Activated CD4-positive, alpha-beta T cell treated with anti-CD3 and anti-CD28 coated beads for 36 hours (primary cell): ENCODE measurements at places on chromosomes 6 and 20. TPM values are rescaled to one million over a fixed set of nuclear protein-coding genes. Genes with fewer than 3 reads are reported as not detected.

DNA sequence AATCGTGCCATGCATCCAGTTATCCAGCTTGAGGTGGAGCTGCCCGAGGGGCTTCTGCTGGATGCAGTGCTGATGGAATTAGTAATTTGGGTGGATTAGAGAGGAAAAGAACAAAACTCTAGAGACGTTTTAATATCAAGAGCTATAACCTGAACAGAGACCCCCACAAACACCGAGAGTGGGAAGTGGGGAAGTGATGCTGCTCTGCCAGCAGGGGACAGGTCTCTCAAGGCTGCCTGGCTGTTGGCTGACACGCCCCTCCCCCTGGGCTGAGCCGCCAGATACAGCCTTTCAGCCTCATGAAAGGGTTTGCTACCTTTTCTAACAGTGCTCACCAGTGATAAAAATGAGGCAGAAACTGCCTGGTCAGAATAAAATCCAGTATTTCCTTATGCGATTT, 9.6 kb downstream of the LEMD2 start:
- H3K27me3 ChIP-seq: no peaks in the 10 kb centered on the region
- peaks cover 55% of the 10 kb centered on the region for H3K36me3 ChIP-seq
- no peak overlapping the region for H3K27ac ChIP-seq
- no peak for DNase-seq

GRCh38 chr20:8305449-8305978, 173.4 kb downstream of the PLCB1 start:
- no peak overlapping the region for H3K4me3 ChIP-seq
- H3K36me3 ChIP-seq: no peaks in the 10 kb centered on the region
- peaks cover 2% of the 10 kb centered on the region for H3K27me3 ChIP-seq
- no peak overlapping the region for H3K27ac ChIP-seq
- peak; percentile 85 for DNase-seq

DNA sequence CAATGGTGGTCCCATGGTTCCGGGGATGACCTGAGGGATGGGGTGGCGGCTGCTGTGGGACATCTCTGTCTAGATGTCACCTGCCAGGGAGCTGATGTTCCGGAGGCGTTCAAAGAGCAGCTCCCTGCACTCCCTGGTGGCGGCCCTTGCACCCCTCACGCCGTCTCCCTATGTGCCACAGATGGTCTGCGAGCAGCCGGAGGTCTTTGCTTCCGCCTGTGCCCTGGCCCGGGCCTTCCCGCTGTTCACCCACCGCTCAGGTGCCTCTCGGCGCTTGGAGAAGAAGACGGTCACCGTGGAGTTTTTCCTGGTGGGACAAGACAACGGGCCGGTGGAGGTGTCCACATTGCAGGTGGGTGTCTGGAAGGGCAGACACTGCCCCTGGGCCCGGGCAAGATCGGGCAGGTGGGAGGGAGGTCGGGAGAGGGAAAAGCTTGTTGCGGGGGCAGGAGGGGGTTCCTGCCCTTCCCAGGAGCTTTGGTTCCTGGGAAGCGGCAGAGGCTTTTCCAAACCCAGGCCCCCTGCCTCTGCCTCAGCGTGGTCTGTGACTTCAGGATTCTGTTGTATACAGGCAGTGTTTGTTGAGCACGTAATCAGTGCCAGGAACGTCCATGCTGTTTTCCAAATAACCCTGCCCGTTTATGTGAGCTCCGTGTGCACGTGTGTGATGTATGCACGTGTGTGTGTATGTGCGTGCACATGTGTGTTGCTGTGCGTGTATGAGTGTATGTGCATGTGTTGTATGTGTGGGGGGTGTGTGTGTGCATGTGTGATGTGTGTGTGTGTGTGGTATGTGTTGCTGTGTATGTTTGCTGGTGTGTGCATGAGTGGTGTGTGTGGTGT, 1.9 kb downstream of the NPEPL1 start:
- no peak overlapping the region for H3K27ac ChIP-seq
- peaks cover 13% of the 10 kb centered on the region for H3K4me1 ChIP-seq
- H3K27me3 ChIP-seq: no peaks in the 10 kb centered on the region
- H3K36me3 ChIP-seq: peaks cover 8% of the 10 kb centered on the region
- peak overlapping the region; percentile 63 for H3K4me3 ChIP-seq
- DNase-seq: peak; percentile 8

GRCh38 chr6:132907231-132907630, 92.9 kb downstream of the RPS12 start:
- no peak for DNase-seq
- H3K4me3 ChIP-seq: no peak overlapping the region
- peaks cover 15% of the 10 kb centered on the region for H3K27me3 ChIP-seq
- H3K4me1 ChIP-seq: no peaks in the 10 kb centered on the region
- H3K27ac ChIP-seq: no peak overlapping the region

- H3K27me3 ChIP-seq: peaks cover 3% of the 10 kb centered on the region
- H3K36me3 ChIP-seq: no peaks in the 10 kb centered on the region
- no peak for DNase-seq
Observed at GRCh38 chr6:163384510-163384909, 30.0 kb upstream of the QKI start.

The TNFRSF6B gene
- total RNA-seq: 0.21 TPM

The ZNF391 gene
- total RNA-seq: 4.3 TPM
